ENCODE measurements at places on chromosomes 5 and 9.

DNA sequence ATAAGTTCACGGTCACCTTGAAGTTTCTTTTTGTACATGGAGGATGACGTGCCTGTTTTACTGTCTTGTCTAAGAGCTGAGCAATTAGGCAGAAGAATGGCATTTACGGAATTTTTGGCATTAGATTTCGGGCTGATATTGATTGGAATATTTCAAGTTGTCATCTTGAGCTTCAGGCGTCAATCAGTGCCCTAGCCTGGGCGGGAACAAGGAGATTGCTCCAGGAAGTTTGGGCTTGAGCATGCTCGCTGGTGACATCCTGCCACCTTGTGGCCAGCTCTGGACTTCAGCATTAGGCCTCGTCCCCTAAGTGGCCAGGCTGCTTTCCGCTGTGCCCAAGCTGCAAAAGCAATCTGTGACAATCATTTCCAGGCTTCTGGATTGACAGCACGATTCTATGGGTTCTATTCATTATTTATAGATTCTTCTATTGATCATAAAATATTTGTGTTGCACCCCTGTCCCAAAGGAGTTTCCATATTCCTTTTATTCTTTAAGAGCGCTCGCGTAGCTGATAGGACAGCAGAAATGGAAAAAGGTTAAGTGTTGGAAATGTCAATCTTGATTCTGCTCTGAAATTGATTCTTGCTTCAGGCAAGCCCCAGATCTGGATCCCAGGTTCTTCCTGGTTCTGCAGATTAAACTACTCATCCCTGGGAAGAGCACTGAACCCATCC is 79.3 kb downstream of the SLC28A3 start:
- DNase-seq, result peak; percentile 76

DNA sequence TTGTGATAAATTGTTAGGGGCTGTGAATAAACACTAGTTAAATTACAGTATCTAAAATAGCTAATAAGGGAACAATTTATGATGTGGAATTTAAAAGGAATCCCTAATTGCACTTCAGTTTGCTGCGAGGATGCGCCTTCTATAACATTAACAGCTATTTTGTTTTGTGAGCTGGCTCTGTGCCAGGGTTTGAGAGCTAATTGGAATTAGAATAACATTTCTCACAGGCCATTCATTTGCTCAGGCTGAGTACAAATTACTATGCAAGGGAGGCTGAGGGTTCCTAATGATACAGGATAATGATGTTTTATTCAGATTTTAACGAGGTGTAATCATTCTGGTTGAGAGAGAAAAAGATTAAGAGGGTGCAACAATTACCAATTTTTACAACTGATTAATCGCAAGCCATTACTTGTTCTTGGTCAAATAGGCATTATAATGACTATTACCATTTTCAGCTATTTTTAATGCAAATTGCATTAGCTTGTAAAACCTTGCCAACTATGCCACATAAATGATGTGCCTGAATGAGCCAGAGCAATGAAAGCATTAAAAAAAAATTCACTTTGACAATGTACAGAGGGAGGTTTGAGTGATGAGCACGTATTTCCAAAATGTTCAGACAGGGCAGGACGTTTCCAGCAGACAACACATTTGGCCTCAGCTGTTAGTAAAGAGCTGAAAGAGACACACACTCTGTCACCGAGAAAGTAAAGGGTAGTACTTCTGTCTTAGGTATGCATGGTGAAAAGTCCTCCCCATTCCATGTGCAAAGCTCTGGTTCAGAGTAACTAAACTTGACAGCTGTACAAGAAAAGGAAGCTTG is 576.5 kb downstream of the TLE1 start:
- DNase-seq, result no peak

GRCh38 chr9:76561900-76562299 is 102.9 kb downstream of the GCNT1 start:
- no peak for DNase-seq

GRCh38 chr5:75466006-75466716 is 45.3 kb downstream of the CERT1 start:
- no peak for DNase-seq

- no peak for DNase-seq
These were observed 257.6 kb downstream of the NFIB start for GRCh38 chr9:14056316-14056861.

GRCh38 chr9:21684231-21684630 is 118.2 kb upstream of the MTAP start:
- no peak for DNase-seq

DNA sequence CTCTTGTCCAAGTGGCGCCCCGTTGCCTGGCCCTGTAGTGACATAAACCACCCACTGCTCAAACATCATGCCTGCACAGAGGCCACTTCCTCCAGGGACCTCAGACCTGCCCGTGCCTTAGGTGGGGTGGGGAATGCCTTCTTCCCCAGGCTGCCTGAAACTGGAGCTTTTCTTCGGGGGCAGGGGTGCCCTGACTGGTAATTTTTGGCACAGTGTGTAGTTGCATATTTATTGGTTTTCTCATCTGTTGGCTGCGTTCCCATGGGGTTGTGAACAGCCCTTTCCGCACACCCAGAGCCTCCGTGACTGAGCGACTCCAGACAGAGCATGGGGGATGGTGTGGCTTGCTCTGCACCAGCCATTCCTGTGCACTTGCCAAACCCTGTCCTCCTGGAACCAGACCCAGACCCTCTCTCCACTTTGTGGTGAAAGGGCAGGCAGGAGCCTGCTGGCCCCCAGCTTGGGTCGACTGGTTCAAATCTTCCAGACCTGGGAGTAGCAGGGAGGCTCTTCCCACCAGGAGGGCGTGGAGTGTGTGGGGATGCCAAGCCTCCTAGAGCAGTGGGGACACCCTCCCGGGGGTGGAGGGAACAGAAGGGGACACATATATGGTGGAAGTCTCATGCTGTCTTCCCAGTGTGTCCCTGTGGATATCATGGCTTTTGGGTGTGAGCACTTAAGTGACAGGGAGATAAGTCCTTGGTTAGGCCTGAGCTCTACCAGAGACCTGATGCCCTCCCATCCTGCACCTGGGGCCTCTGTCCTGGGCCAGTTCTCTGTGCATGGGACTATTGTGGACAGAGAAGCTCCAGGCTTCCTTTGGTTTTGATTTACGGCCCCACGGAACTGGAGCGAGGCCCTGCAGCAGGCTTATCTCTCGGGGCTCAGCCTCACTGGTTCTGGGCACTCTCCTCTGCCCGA is 39.6 kb downstream of the WNK2 start:
- DNase-seq, result peak; percentile 54

DNA sequence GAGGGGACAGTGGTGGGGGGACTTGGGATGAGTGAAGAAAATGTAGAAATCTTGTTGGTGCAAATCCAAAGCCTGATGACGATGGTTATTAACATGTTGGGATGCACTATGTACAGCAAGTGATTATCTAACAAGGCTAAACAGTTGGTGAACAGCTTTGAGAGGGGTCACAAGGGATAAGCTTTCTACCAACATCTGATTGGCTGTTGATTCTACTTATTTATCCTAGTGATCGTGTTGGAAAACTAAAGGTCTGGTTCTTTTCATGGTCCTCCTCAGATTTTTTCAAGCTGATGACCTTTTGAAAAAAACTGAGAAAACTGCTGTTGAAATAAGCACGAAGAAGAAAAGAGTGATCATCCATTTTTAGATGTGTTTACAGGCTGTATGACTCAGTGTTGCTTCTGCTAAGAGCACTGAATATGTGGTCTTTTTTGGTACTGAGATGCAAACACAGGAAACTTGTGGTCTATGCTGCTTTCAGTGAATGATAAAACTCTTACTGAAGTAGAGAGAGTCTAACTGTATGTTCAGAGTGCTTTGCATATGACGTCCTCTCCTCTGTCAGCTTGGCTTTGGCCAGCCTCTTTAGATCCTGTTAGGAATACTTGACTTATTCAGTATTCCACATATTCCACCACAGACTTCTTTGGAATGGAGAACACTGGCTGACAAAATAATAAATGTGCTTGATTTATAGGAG is 174.8 kb downstream of the SLF1 start:
- no peak for DNase-seq

GRCh38 chr5:107919969-107920368 is 249.2 kb upstream of the EFNA5 start:
- DNase-seq, result no peak

- DNase-seq, result no peak
These were observed 187.8 kb downstream of the GNAQ start for GRCh38 chr9:77843871-77844155.

GRCh38 chr5:94777056-94777880 is 158.8 kb downstream of the SLF1 start:
- DNase-seq, result no peak

DNA sequence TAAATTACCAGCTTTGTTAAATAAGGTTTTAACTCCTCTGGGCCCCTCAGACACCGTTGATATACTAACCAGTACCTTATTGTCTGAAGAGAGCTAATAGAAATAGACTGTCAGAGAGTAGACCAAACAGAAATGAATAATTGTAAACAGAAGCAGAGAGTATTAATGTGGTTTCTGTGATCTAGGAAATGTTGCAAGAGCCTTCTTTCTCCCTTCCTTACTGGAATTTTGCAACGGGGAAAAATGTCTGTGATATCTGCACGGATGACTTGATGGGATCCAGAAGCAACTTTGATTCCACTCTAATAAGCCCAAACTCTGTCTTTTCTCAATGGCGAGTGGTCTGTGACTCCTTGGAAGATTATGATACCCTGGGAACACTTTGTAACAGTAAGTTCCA is 5.1 kb downstream of the TYRP1 start:
- DNase-seq, result no peak

GRCh38 chr9:127058011-127058644 is 64.3 kb downstream of the ANGPTL2 start:
- no peak for DNase-seq

DNA sequence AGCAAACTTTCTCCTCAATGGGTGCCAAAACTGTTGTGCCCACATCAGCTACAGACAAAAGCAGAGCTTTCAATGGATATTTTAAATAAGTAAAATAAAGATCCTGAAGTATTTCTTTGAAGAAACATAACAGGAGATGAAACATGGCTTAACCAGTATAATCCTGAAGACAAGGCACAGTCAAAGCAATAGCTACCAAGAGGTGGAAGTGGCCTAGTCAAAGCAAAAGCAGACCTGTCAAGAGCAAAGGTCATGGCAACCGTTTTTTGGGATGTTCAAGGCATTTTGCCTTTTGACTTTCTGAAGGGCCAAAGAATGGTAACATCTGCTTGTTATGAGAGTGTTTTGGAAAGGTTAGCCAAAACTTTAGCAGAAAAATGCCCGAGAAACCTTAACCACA is 77.9 kb downstream of the ANXA1 start:
- no peak for DNase-seq

GRCh38 chr9:127921557-127922120 is 4.8 kb upstream of the ST6GALNAC4 start:
- no peak for DNase-seq

DNA sequence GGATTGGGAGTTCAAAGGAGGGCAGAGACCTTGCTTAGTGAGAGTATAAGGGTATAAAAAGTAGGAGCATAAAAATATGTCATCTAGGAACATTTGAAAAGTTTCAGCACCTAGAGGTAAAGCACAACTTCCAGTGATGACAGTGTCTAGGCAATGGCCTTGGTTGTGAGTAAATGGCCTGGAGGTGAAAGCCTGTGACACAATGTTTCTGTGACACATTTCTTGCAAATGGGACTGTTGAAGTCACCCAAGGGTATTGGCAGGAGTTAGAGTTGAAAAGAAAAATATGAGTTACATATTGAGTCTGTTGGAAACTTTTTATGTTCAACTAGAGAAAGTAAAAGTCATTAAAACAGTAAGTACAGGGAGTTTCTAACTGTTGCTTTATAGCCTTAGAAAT is 14.8 kb downstream of the C5orf47 start:
- DNase-seq, result no peak

GRCh38 chr5:169088028-169088725 is 212.8 kb downstream of the SLIT3 start:
- DNase-seq, result no peak

DNA sequence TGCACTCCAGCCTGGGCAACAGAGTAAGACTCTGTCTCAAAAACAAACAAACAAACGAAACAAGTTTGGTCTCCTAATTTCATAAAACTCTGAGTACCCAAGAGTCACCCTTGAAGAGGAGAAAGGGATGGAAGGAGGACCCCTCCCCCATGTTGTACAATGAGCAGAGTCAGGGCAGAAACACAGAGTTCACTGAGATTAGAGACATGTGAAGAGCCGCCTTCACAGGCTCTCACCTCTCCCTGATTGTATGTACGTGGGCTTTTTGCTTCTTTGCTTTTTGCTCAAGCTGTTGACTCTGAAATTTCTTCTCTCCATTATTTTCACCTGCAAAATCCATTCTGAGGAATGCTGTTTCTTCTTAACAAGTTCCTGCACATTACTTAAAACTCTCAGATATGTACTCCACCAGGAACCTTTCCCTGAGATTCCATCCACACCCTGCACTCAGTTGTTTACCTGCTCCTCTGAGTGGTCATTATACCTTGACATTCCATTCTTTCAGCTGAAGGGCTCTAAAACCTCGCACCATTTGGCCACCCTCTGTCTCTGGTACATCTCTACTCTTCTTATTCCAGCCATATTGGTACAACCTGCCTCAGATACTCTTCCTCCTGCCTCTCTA is 44.4 kb upstream of the ABCA1 start:
- no peak for DNase-seq

DNA sequence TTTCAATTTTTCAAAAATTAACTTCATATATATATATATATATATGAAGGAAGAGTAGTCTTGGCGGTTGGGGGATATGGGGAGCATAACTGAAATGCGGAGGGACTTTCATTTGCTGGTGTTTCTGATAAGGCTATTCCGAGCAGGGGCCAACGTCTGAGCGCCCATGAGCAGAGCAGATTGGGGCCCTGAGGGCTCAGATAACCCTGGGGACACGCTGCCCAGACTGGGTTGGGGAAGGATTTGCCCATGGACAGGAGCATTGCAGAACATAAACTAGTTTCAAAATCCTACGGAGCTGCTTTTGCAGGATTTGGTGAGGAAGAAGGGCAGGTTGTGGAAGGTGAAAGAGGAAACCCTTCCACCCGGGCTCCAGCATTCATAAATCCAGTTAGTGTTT is 240.2 kb downstream of the IRX1 start:
- DNase-seq, result no peak

DNA sequence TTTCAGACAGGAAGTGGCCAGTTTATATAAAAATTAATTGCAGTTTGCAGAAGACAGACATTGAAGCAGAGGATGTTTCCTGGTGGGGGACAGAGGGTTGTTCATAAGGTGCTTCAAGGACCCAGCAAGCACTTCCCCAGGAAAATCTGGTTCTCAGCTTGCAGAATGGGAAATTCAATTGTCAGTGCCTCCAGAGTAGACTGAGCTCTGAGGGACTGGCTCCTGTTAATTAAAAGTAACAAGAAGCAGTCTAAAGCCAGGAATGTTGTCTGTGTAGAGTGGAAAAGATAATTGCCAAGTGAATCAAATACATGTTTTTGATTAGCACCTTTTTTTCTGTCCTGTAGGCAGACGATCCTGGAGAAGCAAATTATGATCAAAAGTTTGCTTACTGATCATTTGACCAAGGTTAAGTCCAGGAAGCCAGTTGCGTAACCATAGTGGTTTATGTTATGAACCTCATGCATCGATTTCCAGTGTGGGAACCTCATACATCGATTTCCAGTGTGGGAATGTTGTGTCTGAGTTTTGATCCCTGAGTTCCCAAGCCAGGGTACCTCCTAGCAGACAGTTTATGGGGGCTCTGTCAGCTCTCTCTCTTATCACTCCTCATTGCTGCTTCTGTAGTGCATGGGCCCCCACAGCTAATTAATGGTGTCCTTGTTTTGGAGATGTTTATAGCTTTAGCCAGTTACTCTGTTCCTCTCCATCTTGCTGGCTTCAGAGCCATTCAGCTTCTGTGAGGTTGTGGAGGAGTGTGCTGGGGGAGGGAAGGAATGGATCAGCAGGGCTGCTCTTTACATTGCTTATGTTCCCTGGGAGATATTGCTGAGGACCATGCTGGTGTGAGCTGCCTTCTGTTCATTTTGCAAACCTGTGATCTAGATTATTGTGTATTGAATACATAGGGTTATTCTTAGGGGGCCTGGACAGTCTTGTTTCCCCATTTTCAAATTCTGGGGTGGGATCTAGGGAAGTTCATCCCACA is 17.1 kb downstream of the MSANTD3 start:
- DNase-seq, result no peak
